ENCODE measurements at places on chromosomes 5 and 9.

DNA sequence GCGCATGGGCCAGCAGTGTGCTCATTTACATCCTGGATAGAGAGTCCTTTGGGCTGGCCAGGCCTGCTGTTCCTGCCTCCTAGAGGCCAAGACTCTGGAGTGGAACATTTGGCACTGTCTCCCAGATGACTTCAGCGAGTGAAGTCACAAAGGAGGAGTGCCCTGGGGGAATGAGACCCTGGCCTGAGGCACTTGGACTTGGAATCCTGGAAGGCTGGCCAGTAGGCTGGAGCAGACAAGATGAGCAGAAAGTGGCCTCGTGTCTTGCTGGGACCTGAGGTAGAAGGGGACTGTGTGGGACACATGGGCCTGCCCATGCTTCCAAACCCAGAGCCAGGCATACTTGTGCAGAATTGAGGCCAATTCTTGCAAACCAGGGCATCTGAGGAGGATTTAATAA lies at the start of gene TSSK1B:
TSS of gene TSSK1B (minus strand) at position 101 of the 400 bp plus-strand sequence. CDS start 150 bp downstream, outside the sequence.
- no peak for DNase-seq

DNA sequence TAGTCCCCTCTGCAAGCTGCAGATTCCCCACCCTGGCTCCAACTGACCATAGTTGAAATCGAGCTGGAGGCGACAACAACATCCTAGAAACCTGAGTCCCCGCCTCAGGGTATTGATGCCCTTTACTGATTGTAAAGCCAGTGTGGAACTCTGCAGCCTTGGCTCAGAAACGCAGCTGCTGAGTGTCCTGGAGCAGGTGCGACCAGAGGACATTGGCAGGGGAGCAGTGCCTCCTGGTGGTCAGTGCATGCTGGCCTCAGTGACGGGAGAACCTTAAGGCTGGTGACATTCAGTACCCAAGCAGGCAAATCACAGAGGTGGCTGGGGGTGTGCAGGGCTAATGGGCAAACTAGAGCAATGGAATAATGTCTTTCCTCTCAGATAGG lies 20.4 kb upstream of the ZNF354B start:
- DNase-seq = no peak

DNA sequence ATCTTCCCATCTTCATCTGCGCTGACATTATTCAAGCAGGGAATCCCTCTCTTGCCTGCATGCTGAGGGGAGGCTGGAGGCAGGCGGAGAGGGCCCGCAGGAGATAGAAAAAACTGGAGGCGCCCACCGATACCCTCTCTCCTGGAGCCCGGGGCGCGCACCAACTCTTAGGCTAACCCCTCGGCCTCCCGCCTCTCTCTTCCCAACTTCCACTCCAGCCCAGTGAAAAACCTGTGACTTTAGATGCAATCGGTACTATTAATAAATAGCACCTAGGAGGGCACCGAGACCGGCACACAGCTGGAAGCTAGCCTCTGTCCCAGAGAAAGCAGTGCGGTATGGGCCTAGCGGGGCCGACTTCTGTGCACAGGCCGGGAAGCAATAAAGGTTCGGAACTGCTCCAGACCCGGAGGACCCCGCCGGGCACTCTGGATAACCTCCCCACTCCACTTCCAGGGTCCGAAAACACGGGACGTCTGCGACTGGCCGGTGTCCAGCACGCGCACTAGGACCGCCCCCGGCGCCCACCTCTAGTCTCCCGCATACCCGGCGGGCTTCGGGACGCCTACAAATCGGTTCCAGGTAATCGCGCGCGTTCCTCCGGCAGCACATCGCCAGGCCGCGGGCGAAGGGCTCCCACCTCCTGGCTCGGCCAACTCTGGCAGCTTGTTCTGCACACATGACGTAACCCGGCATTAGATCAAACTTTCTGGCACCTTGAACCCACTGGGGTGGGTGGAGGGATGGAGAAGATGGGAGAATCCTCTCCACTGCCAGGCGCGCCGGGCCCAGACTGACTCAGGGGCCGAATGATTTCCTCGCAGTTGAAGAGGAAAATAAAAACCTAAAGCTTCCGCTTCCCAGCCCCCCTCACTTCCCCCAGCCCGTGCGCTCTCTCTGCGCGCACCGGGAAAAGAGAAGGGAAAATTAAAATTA lies 1.4 kb downstream of the EFNA5 start:
- no peak for DNase-seq

DNA sequence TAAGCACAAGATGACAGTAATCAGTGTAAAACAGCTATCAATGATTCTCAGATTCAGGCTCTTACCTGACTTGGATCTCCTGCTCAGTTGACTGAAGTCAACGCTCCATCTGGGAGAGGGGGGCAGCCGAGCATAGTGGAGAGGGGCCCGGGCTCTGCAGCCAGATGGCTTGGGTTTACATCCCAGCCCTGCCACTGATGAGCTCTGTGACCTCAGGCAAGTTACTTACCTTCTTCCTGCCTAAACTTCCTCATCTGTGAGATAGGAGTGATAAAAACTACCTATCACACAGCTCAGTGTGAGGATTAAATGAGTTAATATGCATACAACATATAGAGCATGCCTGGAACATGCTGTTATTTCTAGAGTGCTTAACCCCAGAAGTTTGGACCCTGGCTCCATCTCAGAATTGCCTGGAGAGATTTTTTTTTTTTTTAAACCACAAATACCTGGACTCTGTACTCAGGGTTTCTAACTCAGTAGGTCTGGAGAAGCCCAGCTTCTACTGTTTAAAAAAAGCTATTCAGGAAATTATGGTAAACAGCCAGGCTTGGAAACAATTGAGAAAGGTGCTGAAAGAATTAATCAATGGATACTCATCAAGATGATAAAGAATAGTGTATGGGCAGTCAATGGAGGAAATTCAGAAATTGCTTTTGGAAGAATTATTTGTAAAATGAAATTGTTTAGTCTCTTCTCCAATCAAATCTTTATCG lies 72.2 kb downstream of the ANKRD55 start:
- DNase-seq = no peak

GRCh38 chr5:134132372-134133187 lies 18.1 kb downstream of the TCF7 start:
- no peak for DNase-seq

- no peak for DNase-seq
These were observed at the start of gene ROR2 for GRCh38 chr9:91949946-91950664. Gene ROR2, minus strand, starts transcription at chr9:91950228.

DNA sequence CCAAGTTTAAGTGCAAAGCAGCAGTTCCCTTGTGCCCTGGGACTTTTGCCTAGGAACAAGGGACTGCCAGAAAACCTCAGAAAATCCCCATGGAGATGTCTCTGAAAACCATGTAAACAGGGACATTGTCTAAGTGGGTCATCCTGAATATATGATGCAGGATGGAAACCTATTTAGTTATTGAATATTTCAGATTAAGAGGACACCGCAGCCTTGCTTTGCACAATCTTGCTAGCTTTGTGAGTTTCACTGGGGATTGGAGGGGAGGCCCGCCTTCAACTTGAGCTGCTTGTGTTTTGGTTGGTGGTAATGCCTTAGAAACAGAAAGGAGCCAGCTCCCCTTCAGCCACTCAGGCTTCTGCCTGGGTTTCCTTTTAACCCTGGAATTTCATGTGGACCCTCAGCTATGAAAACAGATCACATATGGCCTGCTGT lies 112.8 kb downstream of the C9orf152 start:
- DNase-seq = no peak

GRCh38 chr9:755454-756381 lies 85.8 kb upstream of the DMRT1 start:
- DNase-seq = peak; percentile 60

DNA sequence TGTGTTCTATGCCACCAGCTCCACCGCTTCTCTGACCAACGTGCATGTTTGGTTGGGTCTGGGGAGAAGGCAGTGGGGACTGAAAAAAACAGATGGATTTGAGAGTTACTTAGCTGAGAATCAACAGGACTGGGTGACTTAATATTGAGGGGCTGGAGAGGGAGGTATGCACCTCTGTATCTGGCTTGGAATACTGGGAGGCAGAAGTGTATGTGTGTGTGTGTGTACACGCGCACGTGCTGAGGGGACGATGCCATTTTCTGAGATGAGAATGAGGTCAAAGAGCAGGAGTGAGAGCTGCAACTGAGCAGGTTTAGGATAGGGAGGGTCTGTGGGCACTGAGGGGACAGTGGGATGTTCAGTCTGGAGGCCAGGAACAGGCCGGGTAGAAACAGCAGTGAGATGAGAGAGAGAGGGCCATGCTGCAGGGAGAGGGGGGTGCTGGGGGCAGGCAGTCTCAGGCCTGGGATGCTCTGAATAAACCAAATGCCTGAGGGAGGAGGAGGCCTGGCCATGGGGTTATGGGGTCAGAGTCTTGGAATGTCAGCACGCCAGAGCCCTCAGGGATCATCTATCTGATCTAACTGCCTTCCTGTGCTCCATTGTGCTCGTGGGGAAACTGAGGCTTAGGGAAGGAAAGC lies 14.0 kb downstream of the PDGFRB start:
- DNase-seq = no peak

- DNase-seq = no peak
These were observed 590.8 kb upstream of the ADAMTS16 start for GRCh38 chr5:4549351-4549750.

- DNase-seq = no peak
These were observed 11.1 kb downstream of the PRRC2B start for GRCh38 chr9:131404987-131405386.

DNA sequence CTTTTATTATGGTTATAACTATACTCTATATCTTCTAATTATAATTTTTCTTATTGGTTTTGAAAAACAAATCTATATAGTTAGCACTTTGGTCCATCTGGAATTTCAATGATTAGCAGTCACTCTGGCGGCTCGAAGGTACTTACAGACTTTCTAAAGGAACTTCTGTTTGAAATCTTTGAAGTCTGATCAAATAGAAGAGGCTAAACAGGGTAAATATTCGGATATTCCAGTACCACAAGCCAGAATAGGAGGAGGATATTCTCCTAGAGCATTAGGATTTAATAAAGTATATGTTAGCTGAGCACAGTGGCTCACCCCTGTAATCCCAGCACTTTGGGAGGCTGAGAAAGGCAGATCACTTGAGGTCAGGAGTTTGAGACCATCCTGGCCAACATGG lies 38.7 kb upstream of the HSD17B3 start:
- no peak for DNase-seq

DNA sequence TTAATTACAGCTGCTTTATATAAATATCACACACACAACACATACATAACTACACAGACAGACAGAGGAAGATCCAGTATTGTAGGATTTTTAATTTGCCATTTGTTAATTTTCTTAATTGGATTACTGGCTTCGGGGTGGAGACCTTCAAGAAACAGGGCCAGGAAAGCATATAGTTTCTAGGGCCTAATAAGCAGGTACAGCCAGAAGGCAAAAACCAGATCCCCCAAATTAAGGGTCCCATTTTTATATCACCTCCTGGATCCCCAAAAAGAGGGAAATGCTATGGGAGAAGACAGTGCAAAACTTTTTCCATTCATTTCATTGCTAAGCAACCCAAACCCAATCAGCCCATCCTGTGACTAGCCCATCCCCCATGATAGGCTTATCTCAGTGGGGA lies 373.3 kb upstream of the FAM174A start:
- DNase-seq = no peak

GRCh38 chr5:17918373-17919104 lies 284.3 kb downstream of the TAF11L14 start:
- DNase-seq = no peak

GRCh38 chr5:114237766-114238165 lies 124.1 kb upstream of the KCNN2 start:
- peak; percentile 33 for DNase-seq

DNA sequence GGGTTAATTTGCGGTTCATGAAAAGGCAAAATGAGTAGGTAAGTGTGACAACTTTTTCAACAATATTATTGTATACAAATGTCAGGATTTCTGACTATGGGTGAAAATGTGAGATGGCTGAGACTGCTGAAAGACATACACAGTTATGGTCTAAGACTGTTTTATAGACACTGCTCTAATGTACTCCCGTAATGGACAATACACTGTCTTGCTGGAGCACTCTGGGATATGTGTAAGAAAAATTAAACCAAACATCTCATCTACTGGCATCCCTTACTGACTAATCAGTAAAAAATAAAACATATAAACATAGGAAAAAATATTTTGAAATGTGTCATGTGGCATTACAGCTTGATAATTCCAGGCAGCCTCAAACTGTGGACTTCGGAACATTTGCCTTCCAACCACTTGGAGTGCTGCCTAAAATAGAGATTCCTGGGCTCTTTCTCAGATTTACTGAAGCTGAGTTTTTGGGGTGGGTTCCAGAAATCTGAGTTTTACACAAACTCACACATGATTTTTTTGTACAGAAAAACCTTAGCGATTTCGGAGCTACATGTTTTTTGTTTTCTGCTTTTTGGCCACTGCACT lies 233.9 kb upstream of the TBCA start:
- DNase-seq = peak; percentile 71

DNA sequence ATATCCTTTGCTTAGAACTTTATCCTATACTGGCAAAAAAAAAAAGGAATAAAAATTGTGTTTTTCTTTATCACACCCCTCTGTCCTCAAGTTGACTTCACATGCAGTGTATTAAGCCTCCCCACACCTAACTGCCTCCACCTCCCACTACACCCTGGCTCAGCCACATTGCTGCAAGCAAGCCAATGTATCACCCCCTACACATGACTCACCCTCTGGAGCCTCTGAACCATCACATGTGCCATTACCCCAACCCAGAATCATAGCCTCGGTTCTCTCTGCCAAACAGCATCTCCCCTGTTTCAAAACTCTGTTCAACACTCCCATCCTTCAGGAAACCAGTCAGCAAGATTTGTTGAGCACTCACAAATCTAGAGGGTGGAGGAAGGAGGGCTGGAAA lies 209.0 kb downstream of the CWC27 start:
- no peak for DNase-seq

DNA sequence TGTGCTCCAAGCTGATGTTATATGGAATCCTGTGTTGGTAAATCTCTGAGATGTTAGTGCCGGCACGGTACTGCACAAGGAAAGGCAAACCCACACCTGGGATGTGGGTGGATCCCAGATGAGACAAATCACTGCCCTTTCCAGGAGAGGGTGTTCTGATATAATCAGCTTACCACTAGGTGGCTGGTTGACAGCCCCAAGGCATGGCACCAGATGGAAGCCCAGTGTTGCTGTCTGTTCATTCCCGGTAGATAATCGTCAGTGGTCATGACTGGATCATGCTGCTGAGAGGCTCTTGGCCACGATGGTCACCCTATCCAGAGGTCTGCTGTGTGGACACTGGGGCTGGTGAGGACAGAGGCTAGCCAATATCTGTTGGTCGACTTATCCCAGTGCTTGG lies 184.0 kb downstream of the CACNA1B start:
- no peak for DNase-seq

- DNase-seq = no peak
These were observed 190.6 kb downstream of the MPDZ start for GRCh38 chr9:13088720-13089427.

- no peak for DNase-seq
These were observed 454.2 kb downstream of the RAB3C start for GRCh38 chr5:59037041-59037440.

DNA sequence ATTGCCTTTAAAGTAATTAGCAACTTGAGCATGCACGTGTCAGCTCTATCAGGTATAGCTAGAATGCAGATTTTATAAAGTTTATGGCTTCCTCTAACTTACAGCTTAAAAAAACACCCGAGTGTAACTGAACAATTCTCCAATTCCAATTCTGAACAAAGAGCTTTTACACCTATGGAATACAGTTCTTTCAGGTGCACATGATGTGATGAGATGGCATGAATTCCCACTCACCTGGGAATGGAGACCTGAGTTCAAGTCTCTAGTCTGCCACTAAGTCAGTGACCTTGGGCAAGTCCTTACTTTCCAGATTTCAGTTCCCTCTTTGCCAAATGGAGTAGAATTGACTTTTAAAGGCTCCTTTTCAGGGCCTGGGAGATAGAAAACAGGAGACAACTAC lies 1.8 kb downstream of the ZFAND5 start:
- DNase-seq = no peak
